Activated naive CD4-positive, alpha-beta T cell treated with anti-CD3 and anti-CD28 coated beads for 36 hours (primary cell): ENCODE measurements at places on chromosomes 12 and 14. TPM values are rescaled to one million over a fixed set of nuclear protein-coding genes. Genes with fewer than 3 reads are reported as not detected.
A peak's percentile ranks its signal among the peaks of the same experiment; 100 is the strongest.

DNA sequence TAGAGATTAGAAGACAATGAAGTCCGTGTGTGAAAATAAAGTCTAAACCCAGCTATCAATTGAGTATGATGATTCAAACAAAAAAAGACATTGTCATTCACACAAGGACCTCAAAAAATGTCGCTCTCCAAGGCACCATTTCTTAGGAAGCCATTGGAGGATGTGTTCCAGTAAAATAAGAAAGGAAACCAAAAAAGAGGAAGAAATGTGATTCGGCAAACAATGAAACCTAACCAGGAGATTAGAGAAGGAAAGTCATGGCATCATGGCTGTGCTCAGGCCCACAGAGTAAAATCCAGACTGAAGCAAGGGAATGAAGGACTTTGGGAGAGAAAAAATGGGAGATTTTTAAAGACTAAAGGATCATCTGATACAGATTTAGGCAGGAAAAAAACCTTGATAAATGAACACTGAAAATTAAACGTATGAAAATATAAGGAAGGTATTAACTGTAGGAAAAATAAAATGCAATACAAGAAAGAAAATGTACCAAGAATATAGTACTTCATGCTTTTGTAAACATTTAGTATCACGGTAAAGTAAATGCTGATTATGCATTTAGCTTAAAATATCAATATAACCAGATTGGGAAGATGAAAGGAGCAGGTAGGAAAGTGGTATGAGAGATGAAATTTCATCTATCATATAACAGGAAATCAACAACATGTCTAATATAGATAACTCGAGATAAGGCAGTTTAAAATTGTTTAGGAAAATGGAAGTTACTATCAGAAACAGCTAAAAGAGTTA, 38.2 kb upstream of the MTHFD1 start:
- no peak for DNase-seq

DNA sequence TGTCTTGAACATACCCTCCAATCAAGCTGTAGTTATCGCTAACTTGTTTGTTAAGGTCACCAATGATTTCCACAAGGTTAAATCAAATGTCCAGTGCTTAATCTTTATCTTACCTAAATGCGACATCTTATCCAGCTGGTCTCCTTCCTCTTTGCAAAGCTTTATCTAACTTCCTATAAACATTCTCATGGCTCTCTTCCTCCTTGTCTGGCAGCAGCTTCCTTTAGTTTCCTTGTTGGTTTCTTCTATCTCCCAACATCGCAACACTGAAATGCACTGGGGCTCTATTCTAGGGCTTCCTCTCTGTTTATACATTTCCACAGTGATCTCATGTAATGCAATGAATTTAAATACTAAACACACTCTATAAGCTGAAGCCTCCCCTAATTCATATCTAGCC, 28.7 kb downstream of the UBE2N start:
- DNase-seq = no peak

- no peak for DNase-seq
These were observed 48.9 kb downstream of the SERPINA10 start for GRCh38 chr14:94244182-94244581.

Gene KCNK13
- not detected for total RNA-seq

Gene RNU7-1
- total RNA-seq = not detected

DNA sequence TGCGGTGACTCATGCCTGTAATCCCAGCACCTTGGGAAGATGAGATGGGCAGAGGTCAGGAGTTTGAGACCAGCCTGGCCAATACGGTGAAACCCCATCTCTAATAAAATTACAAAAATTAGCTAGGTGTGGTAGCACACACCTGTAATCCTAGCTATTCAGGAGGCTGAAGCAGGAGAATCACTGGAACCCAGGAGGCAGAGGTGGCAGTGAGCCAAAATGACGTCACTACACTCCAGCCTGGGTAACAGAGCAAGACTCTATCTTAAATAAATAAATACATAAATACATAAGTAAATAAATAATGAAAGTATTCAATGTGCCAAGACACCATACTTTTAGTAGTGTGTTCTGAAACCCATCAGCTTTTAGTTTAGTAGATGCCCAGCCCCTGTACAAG, 308.1 kb upstream of the FLRT2 start:
- DNase-seq = no peak

Gene DERA
- 29.8 TPM for total RNA-seq

GRCh38 chr14:45526715-45527549, 273.9 kb upstream of the MIS18BP1 start:
- peak; percentile 12 for DNase-seq

DNA sequence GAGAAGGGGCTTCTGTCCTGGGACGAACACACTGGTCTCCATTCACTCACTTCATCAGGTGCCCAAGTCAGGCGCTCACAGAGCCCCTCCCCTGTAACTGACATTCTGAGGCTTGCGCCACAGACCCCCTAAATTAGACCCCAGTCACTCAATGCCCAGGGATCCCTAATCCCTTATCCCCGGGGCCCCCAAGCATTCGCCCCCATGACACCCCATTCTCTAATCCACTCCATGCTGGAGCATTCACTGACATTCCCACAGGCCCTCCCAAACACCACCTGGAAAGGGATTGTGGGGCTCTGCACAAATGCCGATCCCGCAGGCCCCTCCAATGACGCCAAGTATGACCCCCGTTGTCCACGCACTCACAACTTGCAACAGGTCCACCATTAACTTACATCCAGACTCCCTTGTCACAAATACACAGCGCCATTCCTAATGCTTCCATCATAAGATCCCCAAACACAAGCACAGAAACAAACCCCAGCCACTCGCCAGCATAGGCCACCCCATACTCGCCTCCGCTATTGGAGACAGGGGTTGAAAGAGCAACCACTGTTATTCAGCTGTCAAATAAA, 1.5 kb downstream of the ZNF605 start:
- peak; percentile 10 for DNase-seq

DNA sequence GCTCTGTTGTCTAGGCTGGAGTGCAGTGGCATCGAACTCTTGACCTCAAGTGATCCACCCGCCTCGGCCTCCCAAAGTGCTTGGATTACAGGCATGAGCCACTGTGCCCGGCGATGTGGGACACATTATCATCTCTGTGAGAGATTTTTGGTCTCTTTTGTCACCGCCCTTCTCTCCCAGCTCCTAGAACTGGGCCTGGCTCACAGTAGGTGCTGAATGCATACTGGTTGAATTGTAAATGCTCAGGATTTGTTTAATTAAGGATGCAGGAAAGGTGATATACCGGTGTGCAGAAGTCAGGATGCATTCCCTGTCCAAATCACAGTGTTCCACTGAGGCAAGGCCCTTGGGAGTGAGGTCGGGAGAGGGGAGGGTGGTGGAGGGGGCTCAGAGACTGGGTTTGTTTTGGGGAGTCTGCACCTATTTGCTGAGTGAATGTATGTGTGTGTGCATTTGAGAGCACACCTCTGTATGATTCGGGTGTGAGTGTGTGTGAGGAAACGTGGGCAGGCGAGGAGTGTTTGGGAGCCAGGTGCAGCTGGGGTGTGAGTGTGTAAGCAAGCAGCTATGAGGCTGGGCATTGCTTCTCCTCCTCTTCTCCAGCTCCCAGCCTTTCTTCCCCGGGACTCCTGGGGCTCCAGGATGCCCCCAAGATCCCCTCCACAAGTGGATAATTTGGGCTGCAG, 1.0 kb upstream of the KRT18 start:
- DNase-seq = no peak

DNA sequence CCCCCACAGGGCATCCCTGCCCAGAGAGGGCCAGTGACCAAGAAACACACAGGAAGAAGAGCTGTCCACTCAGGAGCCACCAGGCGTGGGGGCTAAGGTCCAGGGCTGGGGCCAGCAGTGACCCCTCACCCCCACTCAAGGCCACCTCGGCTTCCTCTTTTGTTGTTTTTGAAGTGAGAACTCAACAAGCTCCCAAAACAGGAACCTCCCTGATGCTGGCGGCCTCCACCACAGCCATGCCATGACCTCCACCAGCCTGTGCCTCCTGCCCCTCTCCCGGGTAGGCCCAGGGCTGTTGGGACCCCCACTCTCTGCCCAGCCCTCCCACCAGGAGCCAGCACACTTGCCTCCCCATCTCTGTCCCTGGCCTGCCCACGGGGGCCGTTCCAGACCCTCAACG, 7.8 kb downstream of the AKT1 start:
- no peak for DNase-seq
